Right cardiac atrium (tissue), 5 donors: ENCODE measurements at places on chromosomes 11 and 22. TPM values are rescaled to one million over a fixed set of nuclear protein-coding genes. Genes with fewer than 3 reads are reported as not detected.
A peak's percentile ranks its signal among the peaks of the same experiment; 100 is the strongest.

CHRM1 gene
- total RNA-seq = 0.09 TPM

SEPTIN5 gene
- total RNA-seq = 264 TPM

OR5T2 gene
- not detected for total RNA-seq

F2 gene
- total RNA-seq = not detected

CTNND1 gene
- total RNA-seq = 66.6 TPM

OR2D2 gene
- not detected for total RNA-seq

VSTM5 gene
- 0.44 TPM for total RNA-seq

ART5 gene
- total RNA-seq = 1.1 TPM

CSNK2A3 gene
- 1.4 TPM for total RNA-seq

FGF3 gene
- not detected for total RNA-seq

LDHAL6A gene
- 0.20 TPM for total RNA-seq

TREH gene
- total RNA-seq = not detected

TMEM151A gene
- total RNA-seq = 0.31 TPM

CHID1 gene
- 63.7 TPM for total RNA-seq

DNA sequence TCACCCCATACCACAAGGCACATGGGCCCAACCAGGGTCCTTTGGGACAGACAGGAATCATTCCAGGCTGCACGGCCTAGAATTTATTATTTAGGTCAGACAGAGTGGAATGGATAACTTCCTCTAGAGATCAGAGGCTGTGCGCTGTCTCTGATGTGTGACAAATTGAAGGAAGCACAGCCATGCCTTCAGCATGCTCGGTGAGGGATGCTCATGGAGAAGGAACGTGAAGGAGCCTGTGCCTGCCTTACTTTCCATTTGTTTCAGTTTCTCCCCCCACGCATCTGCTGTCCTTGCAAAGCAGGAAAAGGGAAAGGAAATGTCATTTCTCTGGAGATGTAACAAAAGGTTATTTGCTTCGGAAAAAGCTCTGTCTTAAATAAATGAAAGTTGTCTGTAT is 644.1 kb downstream of the OPCML start:
- no peak for DNase-seq

DNA sequence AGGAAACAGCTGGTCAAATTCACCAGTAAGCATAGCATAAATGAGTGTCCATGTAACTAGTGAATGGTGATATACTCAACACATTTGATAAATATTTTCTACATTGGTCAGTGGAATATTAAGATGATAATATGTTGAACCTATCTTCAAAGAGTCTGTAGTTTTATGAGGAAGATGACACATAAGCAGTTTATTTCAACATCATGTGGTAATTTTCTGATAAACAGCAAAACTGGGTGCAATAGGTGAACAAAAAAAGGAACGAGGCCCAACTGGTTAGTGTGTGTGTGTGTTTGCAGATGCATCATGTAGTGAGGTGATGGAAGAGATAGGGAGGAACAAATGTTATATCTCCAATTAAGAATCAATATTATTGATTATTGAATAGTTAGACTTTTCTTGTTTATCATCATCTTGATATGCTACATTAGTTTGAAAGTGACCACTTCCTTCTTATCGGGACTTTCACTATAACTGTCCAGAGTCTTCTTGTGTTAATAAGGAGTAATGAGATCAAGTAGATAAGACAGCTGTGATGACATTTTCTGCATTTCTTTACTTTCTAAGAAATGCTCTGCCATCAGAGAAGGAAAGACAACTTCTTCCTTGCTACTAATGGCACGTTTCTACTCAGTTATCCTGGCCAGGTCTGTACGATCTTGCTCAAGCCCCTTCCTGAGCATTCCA is 270.7 kb downstream of the ETS1 start:
- DNase-seq = no peak

DNA sequence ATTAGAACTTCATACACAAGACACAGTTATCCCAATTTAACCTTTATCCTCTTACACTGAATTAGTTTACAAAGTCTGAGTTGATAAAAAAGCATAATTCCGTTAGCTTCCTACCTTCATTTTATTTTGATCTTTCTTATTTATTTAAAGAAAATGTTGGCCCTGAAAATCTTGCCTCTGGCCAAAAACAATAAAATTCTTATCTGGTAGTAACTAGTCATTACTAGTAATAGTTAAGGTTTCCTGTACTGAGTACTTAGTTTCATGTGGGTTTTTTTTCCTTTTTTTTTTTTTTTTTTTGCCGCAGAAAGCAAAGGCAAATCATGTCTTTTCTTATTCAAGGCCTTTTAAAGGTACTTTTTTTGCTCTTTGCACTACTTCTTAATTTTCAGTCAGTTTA is 120.6 kb downstream of the PAX6 start:
- DNase-seq = no peak

GRCh38 chr11:115751243-115752015 is 247.2 kb upstream of the CADM1 start:
- DNase-seq = no peak

- no peak for DNase-seq
Observed at GRCh38 chr22:35218079-35218478, 39.2 kb upstream of the HMGXB4 start.

DNA sequence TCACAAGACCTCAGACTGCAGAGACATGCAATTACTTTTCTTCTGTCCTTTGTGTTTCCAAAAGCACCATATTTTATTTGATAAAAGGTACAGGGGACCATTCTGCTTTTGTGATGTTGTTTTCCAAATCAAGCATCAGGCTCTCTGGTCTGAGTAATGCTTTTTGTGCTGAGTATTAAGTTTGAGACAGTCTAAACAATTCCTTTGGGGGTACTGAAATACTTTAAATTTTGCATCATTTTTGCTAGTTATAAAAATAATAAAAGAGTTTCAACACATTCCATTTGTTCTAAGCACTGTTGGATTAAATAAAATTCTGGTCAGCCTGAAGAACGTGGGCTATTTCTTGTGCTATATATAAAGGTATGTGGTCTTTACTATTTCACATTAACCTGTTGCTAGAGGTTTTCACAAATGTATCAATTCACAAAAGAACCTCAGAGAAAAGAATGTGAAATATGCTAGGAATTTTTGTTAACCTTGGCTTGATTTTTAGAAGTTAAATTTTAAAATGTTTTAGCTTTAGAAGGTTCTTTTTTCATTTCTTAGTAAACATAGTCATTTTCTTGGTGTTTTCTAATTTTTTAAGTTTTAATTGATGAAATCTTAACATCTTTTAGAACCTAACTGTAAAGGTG is 61.6 kb downstream of the C22orf31 start:
- no peak for DNase-seq

DNA sequence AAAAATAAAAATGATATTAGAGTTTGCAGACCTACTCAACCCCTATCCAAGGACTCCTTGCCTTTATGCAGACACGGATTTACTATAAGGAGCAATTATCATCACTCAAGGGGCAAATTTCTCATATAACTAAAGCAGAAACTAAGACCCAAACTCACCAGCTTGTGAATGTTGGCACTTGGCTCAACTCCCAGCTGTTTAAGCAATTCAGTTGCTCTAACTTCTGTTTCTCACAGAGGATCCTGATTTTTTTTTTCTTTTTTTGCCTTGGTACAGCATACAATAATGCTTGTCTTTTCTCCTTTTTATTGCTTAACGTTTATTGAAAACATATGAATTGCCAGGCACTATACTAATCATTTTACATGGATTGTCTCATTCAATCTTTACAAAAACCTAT is 9.6 kb upstream of the CBLIF start:
- DNase-seq = no peak

GRCh38 chr11:104830080-104830479 is 68.2 kb downstream of the CASP12 start:
- no peak for DNase-seq

GRCh38 chr11:111366560-111367410 is 12.3 kb downstream of the POU2AF1 start:
- no peak for DNase-seq

- DNase-seq = no peak
Observed at GRCh38 chr11:37642296-37642695, 1044.3 kb upstream of the RAG2 start.

GRCh38 chr11:125236072-125236825 is 71.7 kb downstream of the PKNOX2 start:
- DNase-seq = no peak

DNA sequence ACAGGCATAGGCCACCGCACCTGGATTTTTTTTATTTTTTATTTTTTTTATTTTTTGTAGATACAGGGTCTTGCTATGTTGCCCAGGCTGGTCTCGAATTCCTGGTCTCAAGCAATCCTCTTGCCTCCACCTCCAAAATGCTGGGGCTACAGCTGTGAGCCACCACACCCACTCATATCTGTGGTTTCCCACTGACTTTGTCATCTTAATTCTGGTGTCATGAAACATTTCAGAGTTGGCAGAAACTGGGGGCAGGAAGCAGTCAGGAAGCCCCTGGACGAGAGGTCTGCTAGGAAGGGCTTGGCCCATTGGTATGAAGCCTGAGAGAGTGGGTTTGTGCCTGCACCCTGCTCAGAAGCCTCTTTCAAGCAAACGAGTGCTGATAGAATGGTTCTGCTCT is 49.1 kb downstream of the COMMD9 start:
- no peak for DNase-seq

DNA sequence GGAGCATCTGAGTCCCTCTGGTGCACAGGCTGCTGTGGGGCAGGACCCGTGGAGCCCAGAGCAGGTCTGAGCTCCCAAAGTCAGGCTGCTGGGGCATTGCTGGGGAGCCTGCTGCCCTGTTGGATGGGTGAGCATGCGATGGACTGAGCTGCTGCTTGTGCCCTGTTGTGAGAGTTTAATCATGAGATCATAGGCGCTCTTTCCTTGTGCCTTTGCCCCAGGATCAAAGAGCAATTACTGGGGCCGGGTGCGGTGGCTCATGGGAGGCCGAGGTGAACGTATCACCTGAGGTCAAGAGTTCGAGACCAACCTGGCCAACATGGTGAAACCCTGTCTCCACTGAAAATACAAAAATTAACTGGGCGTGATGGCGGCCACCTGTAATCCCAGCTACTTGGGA is 37.5 kb downstream of the MUC6 start:
- DNase-seq = no peak

GRCh38 chr22:44130076-44130711 is 50.5 kb upstream of the PARVG start:
- DNase-seq = no peak

DNA sequence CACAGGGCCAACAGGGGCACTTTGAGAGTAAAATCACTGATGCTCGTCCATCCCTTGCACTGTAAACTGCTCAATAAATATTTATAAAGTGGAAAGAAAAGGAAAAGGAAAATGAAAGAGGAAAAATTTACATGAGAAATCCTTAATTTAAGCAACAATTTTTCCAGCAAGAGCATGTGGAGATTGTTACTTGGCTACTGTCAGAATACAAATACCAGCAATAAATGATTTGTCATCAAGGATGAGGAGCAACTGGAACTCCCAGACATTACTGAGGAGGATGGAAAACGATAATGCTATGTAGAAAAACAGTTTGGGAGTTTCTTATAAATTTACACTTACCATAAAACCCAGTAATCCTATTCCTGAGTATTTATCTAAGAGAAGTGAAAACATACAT is 123.0 kb downstream of the SGSM3 start:
- no peak for DNase-seq

GRCh38 chr22:46465345-46465720 is 72.1 kb downstream of the CELSR1 start:
- no peak for DNase-seq

GRCh38 chr11:75896843-75897419 is 81.9 kb downstream of the UVRAG start:
- DNase-seq = no peak

DNA sequence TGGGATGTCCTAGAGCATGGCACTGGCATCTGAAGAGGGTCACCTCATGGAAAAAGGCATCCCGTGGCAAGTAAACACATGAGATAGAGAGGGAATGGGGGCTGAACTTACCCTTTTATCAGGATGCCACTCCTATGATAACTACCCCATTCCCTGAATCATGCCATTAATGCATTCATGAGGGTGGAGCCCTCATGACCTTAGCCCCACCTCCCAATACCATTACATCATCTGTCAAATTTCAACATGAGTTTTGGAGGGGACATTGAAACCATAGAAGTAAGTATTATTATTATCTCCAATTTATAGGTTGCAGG is 65.2 kb downstream of the MTNR1B start:
- DNase-seq = no peak

GRCh38 chr11:66363805-66364535 is 7.6 kb downstream of the SLC29A2 start:
- DNase-seq = peak; percentile 46

- DNase-seq = peak; percentile 38
Observed at GRCh38 chr11:126124231-126124661, 61.6 kb upstream of the CDON start.

GRCh38 chr11:126891556-126892217 is 108.9 kb downstream of the KIRREL3 start:
- DNase-seq = peak; percentile 81

DNA sequence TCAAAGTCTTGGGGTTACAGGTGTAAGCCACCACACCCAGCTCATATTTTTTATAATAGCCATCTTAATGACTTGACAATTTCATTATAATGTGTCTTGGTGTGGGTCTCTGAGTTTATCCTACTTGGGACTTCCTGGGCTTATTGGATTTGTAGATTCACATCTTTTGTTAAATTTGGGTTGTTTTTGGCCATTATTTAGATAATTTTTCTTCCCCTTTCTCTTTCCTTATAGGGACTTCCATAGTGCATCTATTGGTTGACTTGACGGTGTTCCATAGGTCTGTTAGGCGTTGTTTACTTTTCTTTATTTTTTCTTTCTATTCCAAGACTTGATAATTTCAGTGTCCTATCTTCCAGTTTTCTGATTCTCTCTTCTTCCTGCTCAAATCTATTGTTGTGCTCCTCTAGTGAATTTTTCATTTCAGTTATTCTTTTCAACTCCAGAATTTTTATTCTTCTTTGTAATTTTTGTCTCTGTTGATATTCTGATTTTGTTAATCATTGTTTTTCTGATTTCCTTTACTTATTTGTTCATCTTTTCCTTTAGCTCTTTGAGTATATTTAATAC is 45.6 kb downstream of the RRM1 start:
- no peak for DNase-seq

GRCh38 chr11:33724644-33725035 is 11.6 kb downstream of the CD59 start:
- no peak for DNase-seq
